ENCODE measurements at places on chromosomes 3 and 15. TPM values are rescaled to one million over a fixed set of nuclear protein-coding genes. Genes with fewer than 3 reads are reported as not detected.

GRCh38 chr3:123258811-123259420 is 57.2 kb downstream of the SEC22A start:
- DNase-seq, result no peak

DNA sequence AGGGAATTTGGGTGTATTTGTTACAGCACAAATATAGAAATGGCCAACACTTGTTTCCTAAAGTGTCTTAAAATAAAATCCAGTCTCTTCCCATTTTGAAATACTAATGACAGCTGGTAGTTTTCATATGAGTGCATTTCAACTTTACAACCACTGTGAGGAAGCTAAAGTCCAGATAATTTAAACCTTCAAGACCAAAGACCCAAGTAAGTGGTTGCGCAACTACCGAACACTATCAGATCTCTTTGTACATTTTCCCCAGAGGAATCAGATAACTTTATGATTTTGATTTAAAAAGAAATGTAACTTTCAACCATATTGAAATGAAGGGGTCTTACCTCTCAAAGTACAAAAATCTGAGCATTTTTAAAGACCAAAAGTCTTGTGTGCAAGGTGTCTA is 14.3 kb downstream of the BCL2L10 start:
- no peak for DNase-seq

GRCh38 chr3:16249336-16249735 is 15.4 kb downstream of the DPH3 start:
- DNase-seq, result no peak

- DNase-seq, result no peak
Measured at GRCh38 chr3:71127844-71128243, 455.7 kb downstream of the FOXP1 start.

ADAMTS9 gene
- 28.8 TPM for polyA plus RNA-seq
